ENCODE measurements at places on chromosomes 6 and 20.

DNA sequence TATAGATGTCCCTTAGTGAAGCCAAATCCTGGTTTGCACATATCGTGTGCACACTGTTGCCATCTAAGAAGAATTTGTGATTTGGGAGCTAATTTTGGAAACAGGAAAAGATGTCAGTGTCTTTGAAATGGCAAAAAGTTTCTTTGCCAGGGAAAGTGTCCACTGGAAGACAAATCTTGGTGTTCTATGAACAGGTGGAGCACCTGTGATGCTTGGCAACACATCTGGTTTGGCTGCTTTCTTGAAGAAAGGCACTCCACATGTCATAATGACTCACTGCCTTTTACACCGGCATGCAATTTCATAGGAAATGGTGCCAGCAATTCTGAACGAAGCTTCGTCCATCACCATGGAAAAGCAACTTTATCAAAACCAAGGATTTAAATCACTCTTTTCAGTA is 1040.0 kb upstream of the MAP3K7 start:
- DNase-seq = no peak

DNA sequence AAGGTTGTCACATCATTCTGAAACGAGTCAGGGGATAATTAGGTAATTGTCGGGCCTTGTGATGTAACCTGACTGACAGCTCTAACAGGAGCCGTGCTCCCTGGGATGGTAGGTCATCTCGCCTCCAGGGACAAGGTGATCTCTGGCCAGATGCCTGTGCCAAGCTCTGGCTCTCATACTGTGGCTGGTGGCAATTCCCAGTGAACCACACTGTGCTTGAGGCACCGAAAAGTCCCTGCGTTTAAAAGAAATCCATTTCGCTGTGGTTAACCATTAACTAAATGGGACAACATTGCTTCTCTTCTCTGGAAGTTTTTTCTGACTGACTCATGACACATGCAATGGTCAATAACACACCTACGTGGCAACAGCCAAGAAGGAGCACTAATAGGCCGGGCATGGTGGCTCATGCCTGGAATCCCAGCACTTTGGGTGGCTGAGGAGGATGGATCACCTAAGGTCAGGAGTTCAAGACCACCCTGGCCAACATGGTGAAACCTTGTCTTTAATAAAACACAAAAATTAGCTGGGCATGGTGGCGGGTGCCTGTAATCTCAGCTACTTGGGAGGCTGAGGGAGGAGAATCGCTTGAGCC is 669.2 kb downstream of the PRKN start:
- no peak for DNase-seq

DNA sequence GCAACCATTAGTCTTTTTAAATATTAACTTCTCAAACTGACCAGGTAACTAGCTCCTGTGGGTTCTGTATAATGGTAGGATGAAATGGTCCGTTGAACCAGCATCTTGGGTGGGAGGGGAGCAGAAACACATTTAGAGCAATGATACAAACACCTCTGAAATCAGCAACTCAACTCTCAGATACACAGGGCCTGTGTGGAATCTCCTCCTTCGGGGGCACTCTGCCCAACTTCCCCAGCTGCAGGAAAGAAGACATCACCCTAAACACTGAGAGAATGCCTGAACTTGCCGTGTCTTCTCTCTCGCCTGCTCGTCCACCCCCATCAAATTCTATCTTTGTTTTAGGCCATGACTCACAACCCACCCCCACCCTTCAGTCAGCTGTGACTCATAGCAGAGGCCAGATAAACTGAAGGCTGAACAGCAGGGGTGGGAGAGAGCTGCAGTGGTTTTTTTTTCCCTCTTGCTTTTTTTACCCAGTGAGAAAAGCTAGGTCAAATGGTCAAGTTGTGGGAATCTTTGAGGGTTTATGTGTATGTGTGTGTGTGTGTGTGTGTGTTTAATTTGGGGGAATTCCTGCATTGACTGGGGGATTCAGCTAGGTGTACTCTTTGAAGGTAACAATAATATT is 593.4 kb upstream of the JAG1 start:
- no peak for DNase-seq

DNA sequence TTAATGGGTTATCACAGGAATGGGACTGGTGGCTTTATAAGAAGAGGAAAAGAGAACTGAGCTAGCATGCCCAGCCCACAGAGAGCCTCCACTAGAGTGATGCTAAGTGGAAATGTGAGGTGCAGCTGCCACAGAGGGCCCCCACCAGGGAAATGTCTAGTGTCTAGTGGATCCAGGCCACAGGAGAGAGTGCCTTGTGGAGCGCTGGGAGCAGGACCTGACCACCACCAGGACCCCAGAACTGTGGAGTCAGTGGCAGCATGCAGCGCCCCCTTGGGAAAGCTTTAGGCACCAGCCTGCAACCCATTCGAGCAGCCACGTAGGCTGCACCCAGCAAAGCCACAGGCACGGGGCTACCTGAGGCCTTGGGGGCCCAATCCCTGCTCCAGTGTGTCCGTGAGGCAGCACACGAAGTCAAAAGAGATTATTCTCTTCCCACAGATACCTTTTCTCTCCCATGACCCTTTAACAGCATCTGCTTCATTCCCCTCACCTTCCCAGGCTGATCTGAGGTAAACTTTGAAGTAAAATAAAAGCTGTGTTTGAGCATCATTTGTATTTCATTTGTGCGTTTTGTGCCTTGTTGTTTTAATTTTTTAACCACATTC is 4.4 kb downstream of the HLA-E start:
- DNase-seq = no peak

DNA sequence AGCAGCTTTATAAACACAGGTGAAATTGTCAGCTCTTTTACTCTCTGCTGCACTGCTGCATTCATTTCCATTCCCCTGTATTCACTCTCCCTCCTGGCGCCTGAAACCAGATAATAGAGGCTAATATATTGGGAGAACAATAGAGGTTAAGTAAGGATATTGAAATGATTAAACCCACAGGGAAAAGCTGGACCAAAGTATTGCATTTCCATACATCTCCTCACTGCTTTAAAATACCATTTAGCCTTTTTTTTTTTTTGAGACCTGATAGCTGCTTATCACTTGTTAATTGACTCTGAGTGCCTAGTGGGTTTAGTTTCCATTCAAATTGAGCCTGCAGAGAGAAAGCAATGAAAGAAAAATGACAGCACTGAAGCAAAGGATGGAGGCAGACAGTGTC is 540.5 kb upstream of the IMPG1 start:
- no peak for DNase-seq

DNA sequence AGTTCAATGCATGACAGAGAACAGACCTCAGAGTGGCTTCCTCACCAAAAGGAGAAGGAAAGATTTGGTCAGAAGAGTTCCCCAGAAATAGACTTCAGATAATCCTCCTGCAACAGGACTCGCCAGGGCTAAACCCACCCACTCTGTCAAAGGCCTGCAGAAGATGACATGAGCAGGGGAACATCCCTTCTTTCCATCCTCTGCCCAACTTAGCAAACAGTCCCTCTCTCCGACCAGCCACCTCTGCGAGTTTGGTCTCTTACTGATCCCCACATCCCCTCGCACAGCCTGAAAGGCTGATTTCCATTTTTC is 7.5 kb downstream of the NFATC2 start:
- no peak for DNase-seq

DNA sequence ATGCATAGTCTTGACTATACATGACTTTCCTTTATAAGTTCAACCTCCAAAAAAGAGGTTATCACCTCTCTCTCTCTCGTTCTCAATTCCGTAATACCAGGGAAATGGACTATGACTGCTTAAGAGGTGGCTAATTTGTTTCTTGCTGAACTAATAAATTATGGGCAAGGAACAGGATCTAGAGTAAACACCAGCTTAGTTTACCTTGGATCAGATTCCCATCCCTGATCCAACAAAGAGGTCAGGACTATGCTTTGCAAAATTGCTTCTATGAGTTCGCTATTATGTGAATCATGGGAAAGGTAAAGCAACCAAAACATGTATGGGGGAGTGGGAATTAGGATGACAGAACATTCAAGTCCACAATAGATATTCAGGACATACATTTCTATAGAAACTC is 630.7 kb downstream of the HACE1 start:
- DNase-seq = no peak

GRCh38 chr6:63269470-63269869 is 50.3 kb downstream of the LGSN start:
- no peak for DNase-seq

- DNase-seq = no peak
Measured at GRCh38 chr6:52900536-52900935, 9.0 kb downstream of the GSTA3 start.

GRCh38 chr6:1387876-1388629 is 1.3 kb upstream of the FOXF2 start:
- DNase-seq = no peak

- DNase-seq = no peak
Measured at GRCh38 chr6:42724825-42725224, 2.4 kb upstream of the PRPH2 start.

DNA sequence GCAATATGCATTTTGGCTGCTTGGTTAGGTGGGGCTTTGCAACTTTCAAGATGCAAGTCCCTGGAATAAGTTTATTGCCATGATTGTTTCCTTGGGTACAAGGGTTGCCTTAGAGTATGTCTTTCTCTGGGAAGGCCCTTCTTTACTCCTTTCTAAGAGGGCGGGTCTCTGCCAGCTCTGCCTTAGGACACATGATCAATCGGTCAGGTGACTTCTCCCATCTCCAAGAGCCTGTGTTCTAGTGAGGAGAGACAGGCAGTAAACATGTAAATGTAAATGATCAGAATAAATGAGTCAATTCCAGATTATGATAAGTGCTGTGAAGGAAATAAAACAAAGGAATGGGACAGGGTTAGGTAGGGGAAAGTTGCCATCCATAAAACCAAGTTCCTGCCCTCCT is 43.2 kb upstream of the BCAS1 start:
- no peak for DNase-seq

- DNase-seq = no peak
Measured at GRCh38 chr6:75076009-75076408, 129.8 kb downstream of the COL12A1 start.

- no peak for DNase-seq
Measured at GRCh38 chr20:49888212-49889000, 26.9 kb downstream of the SPATA2 start.

GRCh38 chr20:17966432-17967310 is 1.9 kb downstream of the SNX5 start:
- no peak for DNase-seq

All from NCI-H1436 treated with DMSO at 0.1 percent for 48 hours (cell line).